Bronchial smooth muscle cell (primary cell): ENCODE measurements at places on chromosomes 13 and 19. TPM values are rescaled to one million over a fixed set of nuclear protein-coding genes. Genes with fewer than 3 reads are reported as not detected.

The KIR3DL1 gene
- not detected in 2 replicates for total RNA-seq

The HCST gene
- 2.5 and 3.2 TPM in 2 replicates for total RNA-seq

The FPR3 gene
- total RNA-seq, result not detected in 2 replicates

The SOX1 gene
- not detected in 2 replicates for total RNA-seq

The CPB2 gene
- total RNA-seq, result not detected in 2 replicates

The NAT14 gene
- 9.2 and 16.2 TPM in 2 replicates for total RNA-seq

The CEACAM4 gene
- not detected in 2 replicates for total RNA-seq

The TTC9B gene
- total RNA-seq, result 0.17 TPM in 1 of 2 replicates, not detected in the other

The ZNF221 gene
- 10.8 and 11.8 TPM in 2 replicates for total RNA-seq

The TRIP10 gene
- total RNA-seq, result 35.8 and 41.5 TPM in 2 replicates

The RXFP2 gene
- not detected in 2 replicates for total RNA-seq
